ENCODE measurements at places on chromosomes 6 and 20. TPM values are rescaled to one million over a fixed set of nuclear protein-coding genes. Genes with fewer than 3 reads are reported as not detected.

DNA sequence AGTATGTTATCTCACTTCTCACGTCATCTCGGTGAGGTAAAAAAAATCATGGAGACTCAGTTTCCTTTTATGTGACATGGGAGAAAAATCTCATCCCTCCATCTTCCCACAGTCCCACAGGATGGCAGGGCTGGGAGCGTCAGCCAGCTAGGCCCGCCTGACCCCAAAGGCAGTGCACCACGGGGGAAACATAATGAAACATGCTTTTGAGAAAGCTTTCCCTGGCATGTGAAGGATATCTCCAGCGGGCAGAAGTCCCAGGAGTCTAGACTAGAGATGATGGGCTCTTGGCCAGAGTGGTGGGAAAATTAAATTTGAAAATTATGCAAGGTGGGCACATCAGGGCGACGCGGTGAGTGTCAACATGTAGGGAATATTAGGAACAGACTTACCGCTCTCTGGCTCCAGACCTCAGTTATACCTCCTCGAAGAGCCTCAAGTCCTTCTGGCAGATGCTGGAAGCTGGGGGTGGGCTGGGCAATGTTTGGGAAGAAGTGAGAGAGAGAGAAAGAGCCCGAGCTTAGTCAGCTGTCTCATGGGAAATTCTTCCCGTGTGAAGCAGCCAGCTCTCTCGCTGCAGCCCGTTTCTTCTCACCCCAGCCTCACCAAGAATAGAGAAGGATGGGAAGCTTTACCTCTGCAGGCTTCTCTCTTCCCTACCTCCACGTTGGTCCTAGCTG is 52.3 kb downstream of the MOCS1 start:
- peak; percentile 71 for DNase-seq
- no peaks in the 10 kb centered on the region for H3K27me3 ChIP-seq
- H3K4me1 ChIP-seq: peaks cover 61% of the 10 kb centered on the region
- H3K4me3 ChIP-seq: peak overlapping the region; percentile 41
- H3K27ac ChIP-seq: peak overlapping the region; percentile 87

DNA sequence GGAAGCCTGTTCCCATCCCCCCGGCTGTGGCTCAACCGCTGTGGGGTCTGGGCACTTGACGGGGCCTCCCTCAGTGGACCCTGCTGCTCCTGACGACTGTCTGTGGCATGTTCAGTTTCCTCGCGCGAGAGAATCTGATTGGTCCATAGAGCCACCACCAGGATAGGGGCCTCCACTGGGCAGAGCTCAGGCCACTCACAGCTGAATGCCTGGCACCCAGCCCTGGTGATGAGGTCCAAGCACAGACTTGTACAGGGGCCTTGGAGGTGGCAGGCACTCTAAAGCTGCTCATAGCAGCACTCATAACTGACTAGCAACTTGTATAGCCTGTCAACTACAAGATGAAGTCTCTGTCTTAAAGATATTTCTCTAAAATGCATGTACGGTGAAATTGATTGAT is 368.1 kb downstream of the NRN1 start:
- H3K36me3 ChIP-seq: no peaks in the 10 kb centered on the region
- no peak overlapping the region for H3K4me3 ChIP-seq
- H3K27ac ChIP-seq: no peak overlapping the region
- no peaks in the 10 kb centered on the region for H3K27me3 ChIP-seq
- no peaks in the 10 kb centered on the region for H3K4me1 ChIP-seq
- no peak for DNase-seq

GRCh38 chr20:32912688-32913087 is 54.0 kb downstream of the EFCAB8 start:
- no peak overlapping the region for H3K4me3 ChIP-seq
- no peak overlapping the region for H3K27ac ChIP-seq
- peaks cover 9% of the 10 kb centered on the region for H3K4me1 ChIP-seq
- H3K36me3 ChIP-seq: no peaks in the 10 kb centered on the region

- no peak overlapping the region for H3K27ac ChIP-seq
- H3K36me3 ChIP-seq: no peaks in the 10 kb centered on the region
- no peak for DNase-seq
- H3K4me3 ChIP-seq: no peak overlapping the region
Observed at GRCh38 chr20:38728191-38728781, 4.0 kb downstream of the SLC32A1 start.

- no peaks in the 10 kb centered on the region for H3K4me1 ChIP-seq
- no peaks in the 10 kb centered on the region for H3K36me3 ChIP-seq
- H3K27me3 ChIP-seq: no peaks in the 10 kb centered on the region
- DNase-seq: no peak
- H3K4me3 ChIP-seq: no peak overlapping the region
- H3K27ac ChIP-seq: no peak overlapping the region
Observed at GRCh38 chr6:67676892-67677291, 958.2 kb upstream of the ADGRB3 start.

DNA sequence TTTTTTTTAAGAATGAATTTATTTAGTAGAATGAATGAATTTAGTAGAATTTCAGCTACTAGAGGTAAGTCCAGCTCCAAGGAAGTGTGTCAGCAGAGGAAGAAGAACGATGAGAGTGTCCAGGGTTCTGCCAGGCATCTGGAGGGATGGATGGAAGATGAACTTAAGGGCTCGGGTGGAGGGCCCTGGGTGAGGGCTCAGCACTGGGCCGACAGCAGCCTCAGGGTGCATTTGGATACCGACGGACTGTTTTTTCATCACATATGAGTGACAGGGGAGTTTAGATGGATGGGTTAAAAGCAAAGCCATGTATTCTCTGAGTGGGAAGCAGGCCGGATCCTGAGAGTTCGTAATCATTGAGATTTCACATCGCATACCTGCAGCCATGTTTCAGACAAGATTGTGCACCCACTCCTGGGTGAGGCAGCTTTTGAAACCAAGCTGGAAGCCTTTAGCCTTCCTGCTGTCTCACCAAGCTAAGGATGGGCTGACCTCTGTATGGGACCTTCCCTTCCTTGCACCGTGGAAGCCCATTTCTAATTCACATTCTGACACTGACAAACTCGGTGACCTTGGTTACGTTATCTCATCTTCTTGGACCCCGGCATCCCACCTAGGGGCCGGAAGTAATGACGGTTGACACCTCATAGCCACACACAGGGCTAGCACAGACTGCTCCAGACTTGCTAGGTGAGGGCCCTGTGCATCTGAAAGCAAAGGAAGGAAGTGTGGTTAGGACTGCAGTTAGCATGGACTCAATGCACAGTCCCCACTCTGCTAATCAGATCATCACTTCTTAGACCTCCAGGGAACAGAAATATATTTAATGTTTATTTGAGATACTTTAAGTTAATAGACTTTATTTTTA is 228.5 kb downstream of the SLC24A3 start:
- DNase-seq: no peak
- H3K27me3 ChIP-seq: no peaks in the 10 kb centered on the region
- H3K27ac ChIP-seq: no peak overlapping the region
- no peaks in the 10 kb centered on the region for H3K36me3 ChIP-seq
- no peak overlapping the region for H3K4me3 ChIP-seq

- no peaks in the 10 kb centered on the region for H3K27me3 ChIP-seq
- H3K36me3 ChIP-seq: no peaks in the 10 kb centered on the region
- H3K4me3 ChIP-seq: no peak overlapping the region
- DNase-seq: no peak
Observed at GRCh38 chr6:6482256-6482655, 106.3 kb upstream of the LY86 start.

Gene RHAG
- not detected for total RNA-seq

Gene WFDC5
- not detected for total RNA-seq

Gene DNAH8
- 0.03 TPM for total RNA-seq

Gene LRFN2
- total RNA-seq: not detected

Gene PNPLA1
- not detected for total RNA-seq

Gene ANKEF1
- not detected for total RNA-seq

Gene OR2H2
- total RNA-seq: not detected

Gene OCSTAMP
- total RNA-seq: not detected

Gene GSTA2
- not detected for total RNA-seq

All from SJCRH30 (cell line).